Femur (tissue), 1 donor: ENCODE measurements at places on chromosomes 4 and X.

- DNase-seq = no peak
Measured at GRCh38 chr4:164803702-164804101, 49.8 kb downstream of the SMIM31 start.

DNA sequence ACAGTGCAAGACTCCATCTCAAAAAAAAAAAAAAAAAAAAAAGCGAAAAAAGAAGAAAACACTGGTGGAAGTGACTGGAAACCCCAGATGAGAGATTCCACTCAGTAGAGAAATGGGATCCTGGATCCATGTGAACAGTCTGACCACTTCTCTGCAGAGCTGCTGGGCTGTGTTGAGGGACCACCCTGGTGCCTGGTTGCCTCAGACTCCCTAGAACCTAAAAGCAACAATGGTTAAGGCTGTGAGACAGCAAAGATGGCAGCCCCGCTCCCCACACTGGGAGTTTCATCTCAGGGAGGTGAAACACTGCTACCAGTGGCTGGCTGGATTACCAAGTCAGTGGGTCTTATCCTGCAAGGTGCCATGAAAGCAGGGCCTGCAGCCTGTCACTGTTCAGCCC, 152.8 kb upstream of the ARSJ start:
- no peak for DNase-seq

- no peak for DNase-seq
Measured at GRCh38 chr4:17284323-17285175, 227.3 kb downstream of the QDPR start.

- DNase-seq = no peak
Measured at GRCh38 chr4:160143574-160143973, 1040.7 kb downstream of the RAPGEF2 start.

- DNase-seq = no peak
Measured at GRCh38 chrX:107935664-107936433, 46.3 kb downstream of the TEX13B start.

- no peak for DNase-seq
Measured at GRCh38 chrX:114047558-114047957, 536.3 kb upstream of the HTR2C start.

- DNase-seq = no peak
Measured at GRCh38 chrX:154724993-154725756, 25.7 kb downstream of the GAB3 start.

- DNase-seq = no peak
Measured at GRCh38 chr4:10762561-10762960, 78.0 kb upstream of the CLNK start.

- peak; percentile 37 for DNase-seq
Measured at GRCh38 chr4:163484906-163485305, 9.6 kb upstream of the TMA16 start.

- DNase-seq = no peak
Measured at GRCh38 chrX:71057848-71058530, 10.1 kb downstream of the SNX12 start.

GRCh38 chr4:188023682-188024081, 28.1 kb downstream of the ZFP42 start:
- DNase-seq = no peak

- DNase-seq = no peak
Measured at GRCh38 chr4:83569429-83569828, 33.5 kb downstream of the GPAT3 start.

DNA sequence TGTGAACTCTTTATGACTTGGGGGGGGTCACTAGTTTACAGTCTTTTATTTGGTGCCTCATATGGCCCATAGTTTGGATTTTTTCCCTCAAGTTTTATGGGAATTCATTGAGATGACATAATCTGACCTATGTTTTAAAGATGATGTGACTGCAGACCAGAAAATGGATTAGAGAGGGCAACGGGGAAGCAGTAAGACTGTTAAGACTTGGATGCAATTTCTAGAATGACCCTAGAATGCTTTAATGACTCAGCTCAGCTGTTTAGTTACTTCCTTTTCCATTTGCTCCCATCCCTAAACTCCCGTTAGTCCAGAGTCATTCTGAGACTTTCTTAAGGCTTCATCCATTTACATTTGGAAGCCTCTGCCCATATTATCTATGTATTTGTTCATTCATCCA, 59.9 kb upstream of the PDGFRA start:
- DNase-seq = no peak

DNA sequence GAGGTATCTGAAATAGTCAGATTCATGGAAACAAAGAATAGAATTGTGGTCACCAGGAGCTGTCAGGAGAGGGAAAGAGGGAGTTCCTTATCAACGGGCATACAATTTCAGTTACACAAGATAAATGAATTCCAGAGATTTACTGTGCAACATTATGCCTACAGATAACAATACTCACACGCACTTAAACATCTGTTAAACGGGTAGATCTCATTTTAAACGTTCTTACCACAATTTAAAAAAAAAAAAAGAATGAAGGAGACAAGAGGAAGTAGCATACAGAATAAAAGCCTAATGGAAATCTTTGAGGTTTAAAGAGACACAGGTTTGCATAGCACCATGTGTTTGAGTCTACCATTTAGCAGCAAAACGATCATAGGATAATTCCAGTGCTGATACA, 298.0 kb downstream of the DKK2 start:
- no peak for DNase-seq

GRCh38 chr4:81826817-81827424, 355.2 kb upstream of the RASGEF1B start:
- DNase-seq = no peak

- DNase-seq = no peak
Measured at GRCh38 chr4:151983854-151984253, 223.0 kb upstream of the GATB start.

- DNase-seq = no peak
Measured at GRCh38 chr4:176538217-176538925, 218.6 kb downstream of the SPCS3 start.

DNA sequence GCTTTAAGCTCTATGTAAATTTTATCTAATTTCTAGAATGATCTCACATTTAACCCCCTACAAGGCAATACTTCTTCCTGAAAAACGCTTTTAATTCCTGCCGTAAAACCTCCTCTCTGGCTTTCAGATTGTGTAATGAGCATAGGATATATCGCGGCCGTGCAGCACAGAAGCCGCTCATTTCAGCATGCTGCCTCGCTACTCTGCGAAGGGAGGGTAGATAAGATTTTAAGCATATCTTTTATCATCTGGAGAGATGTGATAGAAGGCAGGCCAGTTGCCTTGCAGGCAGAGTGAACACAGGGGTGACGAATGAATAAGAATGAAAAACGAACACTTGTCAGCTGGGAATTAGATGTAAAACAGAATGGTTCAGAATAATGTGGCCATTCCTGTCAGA, 265.5 kb downstream of the UNC5C start:
- DNase-seq = no peak

- no peak for DNase-seq
Measured at GRCh38 chr4:119204916-119205315, 7.6 kb upstream of the USP53 start.

DNA sequence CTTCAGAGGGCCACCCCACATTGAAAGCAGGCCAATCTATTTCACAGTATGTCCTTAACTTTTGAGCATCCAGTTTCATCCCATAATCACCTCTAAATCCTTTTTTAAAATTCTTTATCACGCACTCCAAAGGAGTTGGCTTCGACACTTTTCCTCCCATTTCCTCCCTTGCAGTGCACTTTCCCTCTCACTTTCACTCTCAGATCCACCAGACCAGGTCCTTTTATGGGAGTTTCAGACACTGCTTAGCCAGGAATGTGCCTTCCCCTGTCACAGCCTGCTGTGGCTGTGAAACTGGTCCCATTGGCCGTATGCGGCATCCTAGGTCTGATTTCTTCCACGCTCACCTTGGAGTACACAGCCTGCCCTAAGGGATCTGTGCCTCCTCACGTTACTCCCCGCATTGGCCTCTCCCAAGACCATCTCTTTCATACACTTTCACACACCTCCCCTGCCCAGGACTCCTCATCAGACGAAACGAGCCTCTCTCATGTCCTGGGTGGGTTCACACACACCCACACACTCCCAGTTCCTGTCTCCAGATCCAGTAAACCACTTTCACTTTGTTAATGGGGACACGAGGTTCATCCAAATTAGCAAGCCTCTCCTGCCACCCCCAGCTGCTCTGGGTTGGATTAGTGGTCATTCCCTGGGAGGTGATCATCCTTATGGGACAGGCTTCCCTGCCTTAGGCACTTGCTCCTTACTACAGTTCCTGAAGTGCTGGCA, 10.0 kb upstream of the RHOXF2B start:
- no peak for DNase-seq

- no peak for DNase-seq
Measured at GRCh38 chrX:112731793-112732192, 52.1 kb upstream of the LHFPL1 start.

- DNase-seq = peak; percentile 5
Measured at GRCh38 chrX:10085223-10085622, 71.6 kb upstream of the CLCN4 start.

GRCh38 chr4:94453391-94453963, 1.7 kb downstream of the PDLIM5 start:
- no peak for DNase-seq

DNA sequence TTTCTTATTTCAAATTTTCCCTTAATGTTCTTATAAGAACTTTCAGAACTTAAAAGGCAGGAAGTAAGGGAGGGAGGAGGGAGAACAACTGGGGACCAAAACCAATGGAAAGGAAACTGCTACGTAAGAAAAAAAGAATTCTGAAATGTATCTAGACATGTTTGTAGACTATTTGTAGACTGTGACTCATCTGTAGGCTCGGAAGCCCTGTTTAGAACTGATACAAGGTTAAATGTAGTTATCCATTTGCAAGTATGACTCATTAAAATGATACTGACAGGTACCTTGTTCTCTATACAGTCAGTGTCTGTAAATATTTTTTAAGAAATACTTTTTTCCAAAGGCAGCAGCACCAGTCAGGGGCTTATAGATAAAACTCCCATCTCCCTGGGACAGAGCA, 202.0 kb downstream of the DHX15 start:
- no peak for DNase-seq

GRCh38 chr4:106384878-106385277, 16.3 kb upstream of the GIMD1 start:
- DNase-seq = no peak

DNA sequence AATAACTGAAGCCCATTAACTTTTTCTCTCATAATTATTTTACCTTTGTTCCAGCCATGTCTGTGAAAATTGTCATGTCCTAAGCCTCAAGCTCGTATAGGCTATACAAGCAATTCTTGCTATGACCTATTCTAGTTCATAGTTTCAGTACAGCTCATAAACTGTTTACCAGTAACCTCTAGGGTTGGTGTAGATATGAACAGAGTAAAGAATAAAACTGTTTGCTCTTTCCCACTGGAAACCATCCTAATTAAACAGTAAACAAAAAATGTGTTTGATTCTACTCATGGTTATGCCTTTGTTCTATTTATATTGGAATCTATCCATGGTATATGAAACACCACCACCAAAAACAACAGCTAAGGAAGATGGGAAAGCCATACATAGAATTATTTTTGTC, 1444.0 kb upstream of the PCDH7 start:
- no peak for DNase-seq

GRCh38 chrX:7316280-7316679, 168.3 kb upstream of the PUDP start:
- no peak for DNase-seq

- no peak for DNase-seq
Measured at GRCh38 chr4:41792166-41792565, 43.6 kb upstream of the PHOX2B start.

DNA sequence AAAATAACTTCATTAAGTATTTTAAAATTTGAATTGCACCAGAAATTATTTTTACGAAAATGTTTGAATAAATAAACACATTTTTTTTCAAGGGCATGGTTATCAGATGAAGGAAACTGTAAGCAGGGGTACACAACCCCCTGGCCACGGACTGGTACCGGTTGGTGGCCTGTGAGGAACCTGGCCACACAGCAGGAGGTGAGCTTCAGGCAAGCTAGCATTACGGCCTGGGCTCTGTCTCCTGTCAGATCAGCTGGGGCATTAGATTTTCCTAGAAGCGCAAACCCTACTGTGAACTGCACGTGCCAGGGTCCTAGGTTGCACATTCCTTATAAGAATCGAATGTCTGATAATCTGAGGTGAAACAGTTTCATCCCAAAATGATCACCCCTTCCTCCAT, 1499.7 kb upstream of the AGA start:
- no peak for DNase-seq

- DNase-seq = no peak
Measured at GRCh38 chr4:56976283-56976836, 1.0 kb downstream of the NOA1 start.

- DNase-seq = no peak
Measured at GRCh38 chr4:165516281-165516833, 137.5 kb downstream of the CPE start.

DNA sequence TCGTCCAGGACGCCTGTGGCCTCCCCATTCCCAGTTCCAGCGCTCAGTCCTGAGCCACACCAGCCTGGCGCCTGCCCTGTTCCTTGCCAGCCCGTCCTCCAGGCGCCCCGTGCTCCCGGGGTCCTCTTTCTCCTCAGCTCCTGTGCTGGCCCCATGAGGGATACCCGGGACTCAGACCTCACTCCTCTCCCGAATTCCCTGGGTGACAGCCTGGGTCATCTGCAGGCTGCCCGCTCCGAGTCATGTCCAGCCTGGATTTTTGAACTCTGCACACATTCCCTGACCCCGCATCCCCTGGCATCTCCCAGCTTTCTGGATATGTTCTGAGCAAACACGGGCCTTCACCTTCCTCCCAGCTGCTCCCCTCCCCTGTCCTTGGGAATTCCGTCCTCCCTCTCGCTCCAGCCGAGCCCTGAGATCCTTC, 14.9 kb upstream of the ADD1 start:
- DNase-seq = no peak

DNA sequence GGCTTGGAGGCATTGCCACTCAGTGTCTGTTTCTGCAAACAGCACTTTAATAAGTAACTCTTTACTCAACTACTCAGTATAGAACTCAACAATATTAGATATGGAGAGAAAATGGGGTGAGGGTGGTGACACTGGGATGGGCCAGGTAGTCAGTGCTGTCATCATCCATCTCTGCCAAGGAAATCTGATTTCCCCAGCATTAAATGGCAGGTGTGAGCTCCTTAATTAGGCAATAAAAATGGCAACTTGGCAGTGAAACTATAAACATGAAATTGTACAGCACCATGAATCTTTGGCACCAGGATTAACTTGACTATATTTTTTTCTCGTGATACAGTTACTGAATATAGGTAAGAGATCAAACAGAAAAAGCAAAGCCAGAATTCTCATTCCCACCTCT, 146.2 kb downstream of the GLRA2 start:
- DNase-seq = no peak

- no peak for DNase-seq
Measured at GRCh38 chrX:21167011-21167410, 207.2 kb upstream of the CNKSR2 start.

DNA sequence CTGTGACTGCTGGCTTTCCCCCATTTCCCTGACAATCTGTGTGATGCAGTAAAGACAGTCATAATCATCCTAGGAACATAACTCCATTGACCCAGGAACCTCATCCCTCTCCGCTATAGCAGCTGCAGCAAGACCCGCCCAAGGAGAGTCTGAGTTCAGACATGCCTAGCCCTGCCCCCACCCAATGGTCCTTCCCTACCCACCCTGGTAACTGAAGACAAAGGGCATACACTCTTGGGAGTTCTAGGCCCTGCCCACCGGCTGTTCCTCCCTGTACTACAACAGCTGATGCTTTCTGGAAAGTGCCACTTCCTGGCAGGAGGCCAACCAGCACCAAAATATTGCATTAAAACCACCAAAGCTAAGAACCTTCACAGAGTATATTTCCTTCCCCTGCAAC, 1035.6 kb downstream of the C4orf33 start:
- DNase-seq = no peak

GRCh38 chrX:116399681-116400080, 36.7 kb upstream of the SLC6A14 start:
- DNase-seq = no peak

- DNase-seq = no peak
Measured at GRCh38 chrX:100207331-100208024, 202.6 kb downstream of the PCDH19 start.
